ENCODE measurements at places on chromosomes 4 and X.

- no peak for DNase-seq
Observed at GRCh38 chrX:14056206-14056605, 26.5 kb upstream of the GEMIN8 start.

DNA sequence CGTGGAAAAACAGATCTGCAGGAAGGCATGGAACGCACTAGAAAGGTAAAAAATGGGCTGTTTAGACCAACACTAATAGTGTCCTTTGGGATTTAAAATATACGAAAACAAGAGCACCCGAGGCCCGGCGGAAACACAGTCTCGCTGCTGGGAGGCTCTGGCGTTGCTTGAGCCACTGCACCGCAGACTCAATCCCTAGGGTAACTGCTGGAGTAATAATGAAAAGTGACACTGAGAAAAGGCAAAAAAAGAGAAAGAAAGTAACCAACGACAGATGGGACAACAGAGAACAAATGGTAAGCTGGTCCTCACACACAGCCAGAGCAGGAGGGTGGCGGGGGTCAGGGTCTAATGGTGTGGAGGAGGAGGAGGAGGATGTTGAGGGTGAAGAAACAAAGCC lies 15.4 kb downstream of the IRAK1 start:
- DNase-seq: no peak

- DNase-seq: no peak
Observed at GRCh38 chr4:139764686-139765310, 99.2 kb downstream of the MGST2 start.

- DNase-seq: no peak
Observed at GRCh38 chrX:110394651-110395050, 36.0 kb downstream of the RTL9 start.

- no peak for DNase-seq
Observed at GRCh38 chr4:26375551-26375950, 54.7 kb downstream of the RBPJ start.

DNA sequence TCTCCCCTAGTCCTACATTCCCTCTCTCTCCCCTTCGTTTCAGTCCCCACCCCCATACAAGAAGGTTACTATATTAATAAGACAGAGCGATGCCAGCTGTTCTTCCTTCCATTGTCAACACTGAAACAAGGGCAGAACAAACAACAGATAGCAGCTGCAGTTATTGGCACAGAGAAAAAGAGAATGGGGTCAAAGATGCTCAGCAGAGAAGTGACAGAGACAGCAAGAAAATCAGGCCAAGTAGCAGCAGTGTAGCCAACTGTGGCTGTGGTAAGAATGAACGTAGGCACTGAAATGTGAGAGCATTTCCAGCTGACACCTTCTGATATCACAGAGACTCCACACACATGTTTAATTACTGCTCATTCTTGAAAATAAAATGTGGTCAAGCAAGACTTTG lies 641.8 kb downstream of the FSTL5 start:
- DNase-seq: no peak

DNA sequence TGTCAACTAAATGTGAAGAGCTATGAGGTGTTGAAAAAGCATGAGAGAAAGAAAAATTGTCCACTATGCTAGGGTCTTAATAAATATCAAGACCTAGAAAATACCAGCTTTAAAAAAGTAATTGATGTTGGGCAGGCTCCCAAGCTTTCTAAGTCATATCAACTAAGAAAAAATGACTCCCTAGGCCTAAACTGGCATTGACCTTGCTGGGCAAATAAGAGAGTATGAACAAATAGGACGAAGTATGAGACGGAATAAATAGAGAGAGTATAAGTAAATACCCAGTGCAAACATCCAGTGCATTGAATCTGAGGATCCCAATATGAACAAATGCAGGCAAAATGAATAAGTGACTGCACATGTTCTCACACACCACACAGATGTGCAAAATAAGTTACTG lies 3.2 kb downstream of the KDR start:
- DNase-seq: no peak

- no peak for DNase-seq
Observed at GRCh38 chr4:80074651-80075050, 1.6 kb upstream of the ANTXR2 start.

DNA sequence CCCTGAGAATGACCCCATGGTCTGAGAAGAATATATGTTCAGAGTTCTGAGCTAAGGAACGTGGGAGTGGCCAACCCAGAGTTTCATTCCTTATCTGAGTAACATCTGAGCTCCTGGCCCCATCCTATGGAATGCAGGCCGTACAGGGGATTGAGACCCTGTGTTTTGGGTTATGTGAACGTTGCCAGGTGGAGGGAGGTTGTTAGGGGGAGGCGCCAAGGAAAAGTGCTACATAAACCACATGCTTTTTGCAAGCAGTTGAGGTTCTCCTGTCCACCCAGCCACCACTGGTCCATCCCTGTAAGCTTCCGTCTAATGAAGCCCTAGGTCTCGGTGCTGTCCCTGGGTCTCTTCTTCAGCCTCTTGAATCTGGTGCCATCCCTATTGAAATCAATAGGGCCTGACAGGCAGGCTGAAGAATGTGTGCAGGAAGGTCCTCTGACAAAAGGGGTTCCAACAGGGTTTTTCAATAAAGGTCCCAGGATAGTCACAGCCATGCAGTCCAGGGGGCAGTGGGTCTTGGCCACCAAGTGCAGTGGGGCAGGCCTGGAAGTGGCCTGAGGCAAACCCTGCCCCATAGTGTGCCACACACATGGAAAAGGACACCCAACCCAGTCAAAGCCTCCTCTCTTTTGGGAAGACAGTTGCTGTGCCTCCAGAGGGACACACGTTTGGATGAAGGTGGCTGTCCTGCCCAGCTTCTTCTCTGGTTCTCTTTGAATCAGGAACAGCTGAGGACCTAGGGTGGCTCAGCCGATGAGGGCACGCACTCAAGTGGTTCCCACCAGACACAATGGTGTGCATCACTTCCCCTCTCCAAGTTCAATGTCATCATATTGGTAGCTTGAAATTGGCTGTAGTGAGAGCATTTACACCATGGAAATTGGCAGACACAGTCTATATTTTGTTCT lies 53.5 kb downstream of the HTRA3 start:
- DNase-seq: no peak

- DNase-seq: no peak
Observed at GRCh38 chr4:94668724-94669123, 89.0 kb upstream of the BMPR1B start.

GRCh38 chr4:98568941-98569663 lies 89.3 kb downstream of the TSPAN5 start:
- DNase-seq: no peak

DNA sequence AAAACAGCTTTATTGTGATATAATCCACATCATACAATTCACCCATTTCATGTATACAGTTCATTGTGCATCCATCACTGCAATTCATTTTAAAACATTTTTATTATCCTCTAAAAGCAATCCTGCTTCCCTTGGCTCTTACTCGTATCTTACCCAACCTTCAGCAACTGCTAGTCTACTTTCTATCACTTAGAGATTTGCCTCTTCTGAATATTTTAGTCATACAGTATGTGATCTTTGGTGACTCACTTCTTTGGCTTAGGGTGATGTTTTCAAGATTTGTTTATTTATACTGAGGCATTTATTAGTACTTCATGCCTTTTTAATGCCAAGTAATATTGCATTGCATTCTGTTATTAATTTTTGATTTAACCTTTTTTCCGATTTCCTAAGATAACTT lies 15.0 kb upstream of the MSMO1 start:
- no peak for DNase-seq

GRCh38 chr4:106268786-106269185 lies 47.2 kb downstream of the TBCK start:
- no peak for DNase-seq

GRCh38 chr4:148704291-148704690 lies 262.1 kb upstream of the NR3C2 start:
- no peak for DNase-seq

- DNase-seq: no peak
Observed at GRCh38 chr4:69467797-69468196, 27.9 kb downstream of the UGT2B4 start.
